ENCODE measurements at places on chromosomes 6 and 20. TPM values are rescaled to one million over a fixed set of nuclear protein-coding genes. Genes with fewer than 3 reads are reported as not detected.

Gene GHRH
- 4.2 TPM for total RNA-seq

Gene LY6G6C
- not detected for total RNA-seq

Gene STK35
- total RNA-seq, result 13.2 TPM

Gene LINC00237
- not detected for total RNA-seq

Gene SPTLC3
- 8.1 TPM for total RNA-seq

Gene LY86
- 1.9 TPM for total RNA-seq

Gene CST4
- total RNA-seq, result not detected

Gene ZC3H12D
- total RNA-seq, result 0.47 TPM

Gene SEL1L2
- 0.91 TPM for total RNA-seq

Gene ZSCAN16
- total RNA-seq, result 2.4 TPM

Data from left cardiac atrium (tissue), 4 donors.